ENCODE measurements at places on chromosomes 1 and 21. TPM values are rescaled to one million over a fixed set of nuclear protein-coding genes. Genes with fewer than 3 reads are reported as not detected.

DNA sequence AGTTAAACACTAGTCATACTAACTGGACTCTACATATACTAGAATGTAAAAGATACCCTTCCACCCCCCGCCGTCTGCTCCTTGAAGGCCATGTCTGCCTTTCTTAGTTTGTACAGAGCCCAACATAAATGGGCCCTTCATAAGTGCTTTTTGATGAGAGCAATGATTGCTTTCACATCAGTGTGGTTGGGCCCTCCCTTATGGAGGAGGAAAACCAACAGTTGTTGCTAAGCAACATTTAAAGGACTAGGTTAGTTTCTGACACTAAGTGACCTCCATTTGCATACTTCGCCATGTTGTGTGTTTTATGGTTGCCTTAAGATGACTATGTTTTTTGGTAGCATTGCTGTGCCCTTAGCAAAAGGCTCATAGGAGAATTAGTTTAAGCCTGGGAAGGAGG lies 182.0 kb upstream of the SGIP1 start:
- H3K4me1 ChIP-seq: peaks cover 93% of the 10 kb centered on the region
- peak; percentile 48 for DNase-seq
- H3K36me3 ChIP-seq: peaks cover 54% of the 10 kb centered on the region
- H3K4me3 ChIP-seq: peak overlapping the region; percentile 49
- H3K27me3 ChIP-seq: no peaks in the 10 kb centered on the region
- peak overlapping the region; percentile 80 for H3K27ac ChIP-seq

DNA sequence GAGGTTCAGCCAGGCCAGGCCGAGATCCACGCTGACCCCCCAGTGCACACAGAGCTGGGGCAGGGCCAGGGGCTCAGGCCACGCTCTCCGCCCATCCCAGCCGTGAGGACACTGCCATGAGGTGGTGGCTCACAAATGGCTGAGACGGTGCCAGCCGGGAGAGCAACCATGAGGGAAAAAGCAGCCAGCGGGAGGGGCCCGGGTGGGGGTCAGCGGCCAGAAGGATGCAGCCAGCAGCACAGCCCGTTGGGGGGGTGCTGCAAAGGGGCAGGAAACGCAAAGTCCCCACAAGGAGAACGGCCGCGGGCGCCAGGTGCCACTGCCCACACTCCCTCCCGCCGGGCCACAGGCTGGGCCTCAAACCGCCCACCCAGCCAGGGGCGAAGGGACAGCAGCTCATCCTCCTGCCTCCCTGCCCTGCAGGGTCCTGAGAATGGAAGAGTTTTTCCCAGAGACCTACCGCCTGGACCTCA lies 8.3 kb downstream of the TTLL10 start:
- H3K36me3 ChIP-seq: no peaks in the 10 kb centered on the region
- no peak overlapping the region for H3K4me3 ChIP-seq
- peaks cover 6% of the 10 kb centered on the region for H3K4me1 ChIP-seq
- no peak overlapping the region for H3K27ac ChIP-seq

- no peaks in the 10 kb centered on the region for H3K27me3 ChIP-seq
- no peaks in the 10 kb centered on the region for H3K36me3 ChIP-seq
- no peak for DNase-seq
- no peak overlapping the region for H3K4me3 ChIP-seq
- H3K27ac ChIP-seq: no peak overlapping the region
Observed at GRCh38 chr1:178266619-178267066, 172.7 kb downstream of the RASAL2 start.

GRCh38 chr1:1356796-1357401 lies 1.5 kb downstream of the MXRA8 start:
- no peaks in the 10 kb centered on the region for H3K36me3 ChIP-seq
- H3K27me3 ChIP-seq: peaks cover 37% of the 10 kb centered on the region
- H3K4me1 ChIP-seq: peaks cover 23% of the 10 kb centered on the region
- H3K27ac ChIP-seq: no peak overlapping the region

GRCh38 chr1:166960858-166961474 lies 14.4 kb downstream of the ILDR2 start:
- no peak overlapping the region for H3K27ac ChIP-seq
- H3K36me3 ChIP-seq: no peaks in the 10 kb centered on the region
- peaks cover 9% of the 10 kb centered on the region for H3K27me3 ChIP-seq
- H3K4me1 ChIP-seq: no peaks in the 10 kb centered on the region
- no peak for DNase-seq

Gene SLC35E2B
- 54.5 TPM for total RNA-seq

Gene HAO2
- total RNA-seq: not detected

Measured in activated CD4-positive, alpha-beta memory T cell treated with anti-CD3 and anti-CD28 coated beads, Interleukin-2, amount 10 ng/mL, durations not matched to agents 7 days and 5 days (primary cell).